H4 (cell line): ENCODE measurements at places on chromosomes 7 and 10. TPM values are rescaled to one million over a fixed set of nuclear protein-coding genes. Genes with fewer than 3 reads are reported as not detected.
A peak's percentile ranks its signal among the peaks of the same experiment; 100 is the strongest.

PRKCQ gene
- total RNA-seq = 6.3 and 6.8 TPM in 2 replicates

CARD11 gene
- total RNA-seq = 0.04 TPM in 1 of 2 replicates, not detected in the other

SKAP2 gene
- 42.4 and 55.7 TPM in 2 replicates for total RNA-seq

ASB10 gene
- not detected in 2 replicates for total RNA-seq

BAIAP2L1 gene
- total RNA-seq = 22.5 and 23.8 TPM in 2 replicates

NACAD gene
- 2.0 TPM in 2 replicates for total RNA-seq

GPR37 gene
- total RNA-seq = 0.95 and 2.1 TPM in 2 replicates

TDRD1 gene
- not detected in 2 replicates for total RNA-seq

CPEB3 gene
- total RNA-seq = 0.16 and 0.56 TPM in 2 replicates

PLAC9 gene
- total RNA-seq = not detected in 2 replicates

MKI67 gene
- total RNA-seq = 19.2 and 33.3 TPM in 2 replicates

VWA2 gene
- total RNA-seq = not detected in 2 replicates

WEE2 gene
- total RNA-seq = not detected in 2 replicates

CRYGN gene
- not detected in 2 replicates for total RNA-seq

MCM7 gene
- 258 and 299 TPM in 2 replicates for total RNA-seq

TYW1 gene
- 35.9 and 40.6 TPM in 2 replicates for total RNA-seq

CCDC172 gene
- 0.06 and 0.41 TPM in 2 replicates for total RNA-seq

HERC4 gene
- 24.9 and 28.6 TPM in 2 replicates for total RNA-seq

DNA sequence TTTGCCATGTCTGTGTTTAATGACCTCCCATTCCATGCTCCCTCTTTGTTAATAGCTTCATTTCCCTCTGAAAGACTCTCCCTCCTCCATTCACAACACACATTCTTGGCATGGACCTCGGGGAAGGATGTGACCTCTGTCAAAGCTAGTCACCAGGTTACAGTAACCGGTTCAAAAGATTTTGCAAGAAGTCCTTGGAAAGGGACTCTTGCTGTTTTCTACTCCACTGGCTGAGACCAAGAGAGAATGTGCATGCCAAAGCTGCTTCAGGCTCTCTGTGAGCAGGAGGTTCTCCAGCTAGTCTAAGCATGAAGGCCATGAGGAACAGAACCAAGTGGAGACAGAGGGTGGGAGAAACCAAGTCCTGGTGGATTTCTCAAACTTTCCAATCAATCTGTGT lies 732.6 kb downstream of the CCSER2 start:
- no peak for DNase-seq

GRCh38 chr7:28587211-28587610 lies 174.9 kb downstream of the CREB5 start:
- DNase-seq = peak; percentile 85

DNA sequence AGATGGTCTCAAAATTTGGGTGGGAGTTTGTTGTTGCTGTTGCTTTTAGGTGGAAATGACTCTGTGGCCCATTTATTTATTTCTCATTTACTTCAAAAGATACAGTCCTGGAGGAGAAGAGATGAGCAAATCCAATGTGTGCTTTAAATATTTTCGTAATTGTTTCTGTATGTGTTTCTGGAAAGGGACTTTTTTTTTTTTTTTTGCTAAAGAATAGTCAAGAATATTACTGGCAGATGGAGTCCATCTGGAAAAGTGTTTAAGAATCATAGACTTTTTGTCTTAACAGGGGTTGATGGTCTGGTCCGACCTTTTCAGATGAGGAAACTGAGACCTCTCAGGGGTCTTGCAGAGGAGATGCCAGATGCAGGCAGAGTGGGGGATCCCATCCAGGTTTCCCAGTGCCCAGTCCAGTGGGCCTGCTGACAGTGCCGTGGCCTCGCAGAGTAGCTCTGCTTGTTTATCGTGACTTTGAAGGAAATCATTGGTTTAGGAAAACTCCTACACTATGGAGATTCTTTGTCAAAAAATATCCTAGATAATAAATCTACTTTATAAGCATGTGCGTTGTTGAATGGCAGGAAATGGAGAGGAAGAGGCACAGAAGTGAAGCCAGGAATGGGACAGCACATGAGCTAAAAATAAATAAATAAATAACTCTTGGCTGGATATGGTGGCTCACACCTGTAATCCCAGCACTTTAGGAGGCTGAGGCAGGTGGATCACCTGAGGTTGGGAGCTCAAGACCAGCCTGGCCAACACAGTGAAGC lies 164.3 kb upstream of the SVIL start:
- no peak for DNase-seq

GRCh38 chr10:34126371-34127151 lies 688.5 kb downstream of the PARD3 start:
- no peak for DNase-seq

- DNase-seq = no peak
These were observed 152.6 kb downstream of the ZMYND11 start for GRCh38 chr10:287814-288213.

- no peak for DNase-seq
These were observed 342.6 kb downstream of the IPMK start for GRCh38 chr10:57925045-57925444.

- DNase-seq = no peak
These were observed 8.4 kb upstream of the ZFAND2A start for GRCh38 chr7:1168422-1168821.

- DNase-seq = no peak
These were observed 639.8 kb downstream of the SORCS3 start for GRCh38 chr10:105280895-105281294.

GRCh38 chr7:6172224-6172909 lies 100.1 kb downstream of the CYTH3 start:
- no peak for DNase-seq

DNA sequence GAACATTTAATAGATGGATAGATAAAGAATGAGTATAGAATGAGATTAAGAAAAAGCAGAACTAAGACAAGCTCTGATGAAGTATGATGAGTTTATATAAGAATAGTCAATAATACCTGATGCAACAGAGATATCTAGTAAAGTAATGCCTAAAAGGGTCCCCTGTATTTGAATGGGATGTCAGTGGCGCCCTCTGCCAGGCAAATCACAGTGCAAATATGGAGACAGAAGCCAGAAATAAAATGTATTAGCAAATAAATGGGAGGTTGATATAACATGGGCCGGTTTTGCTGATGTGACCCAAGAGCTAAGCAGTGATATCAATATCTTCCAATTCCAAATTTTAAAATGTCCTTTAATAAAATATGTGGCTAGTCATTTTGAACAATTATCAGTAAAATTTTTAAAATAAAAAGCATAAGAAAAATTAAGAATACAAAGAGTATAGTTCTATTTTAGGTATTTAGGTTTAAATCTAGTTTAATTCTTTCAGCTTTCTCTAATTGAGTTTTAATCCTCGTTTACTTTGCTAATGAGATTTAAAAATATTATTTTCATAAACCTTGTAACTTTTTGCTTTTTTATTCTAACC lies 62.6 kb downstream of the ADK start:
- peak; percentile 20 for DNase-seq

GRCh38 chr7:117411539-117411938 lies 15.8 kb downstream of the ASZ1 start:
- no peak for DNase-seq

- no peak for DNase-seq
These were observed 9.4 kb downstream of the NXPH1 start for GRCh38 chr7:8442814-8443304.

DNA sequence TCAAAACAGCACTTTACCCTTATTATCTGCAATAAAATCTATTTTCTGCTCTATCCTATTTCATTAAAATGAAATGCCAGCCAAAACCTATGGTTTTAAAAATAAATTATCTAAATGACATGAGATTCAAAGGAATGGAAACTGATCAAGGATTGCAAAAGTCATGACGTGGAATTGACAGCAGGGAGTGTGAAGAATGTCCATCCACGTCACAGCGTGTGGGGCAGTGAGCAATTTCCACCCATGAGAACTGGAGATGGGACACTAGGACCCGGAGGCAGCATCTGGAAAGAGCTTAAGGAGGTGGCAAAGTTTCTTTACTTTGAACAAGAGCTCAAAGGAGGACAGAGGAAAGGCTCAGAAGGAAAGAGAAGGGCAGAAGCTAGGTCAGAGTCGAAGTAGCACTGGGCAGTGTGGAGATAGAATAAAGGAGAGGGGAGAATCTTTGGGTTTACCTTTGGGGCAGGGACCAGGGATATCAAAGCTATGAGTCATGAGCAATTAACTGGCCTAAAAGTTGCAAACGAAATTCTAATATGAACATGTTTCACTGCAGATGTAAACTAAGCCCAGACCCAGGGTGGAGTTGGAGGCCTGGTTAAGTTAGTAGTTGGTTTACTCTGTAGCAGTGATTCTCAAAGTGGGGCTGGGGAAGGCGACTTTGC lies 24.9 kb upstream of the STK17A start:
- DNase-seq = peak; percentile 16

DNA sequence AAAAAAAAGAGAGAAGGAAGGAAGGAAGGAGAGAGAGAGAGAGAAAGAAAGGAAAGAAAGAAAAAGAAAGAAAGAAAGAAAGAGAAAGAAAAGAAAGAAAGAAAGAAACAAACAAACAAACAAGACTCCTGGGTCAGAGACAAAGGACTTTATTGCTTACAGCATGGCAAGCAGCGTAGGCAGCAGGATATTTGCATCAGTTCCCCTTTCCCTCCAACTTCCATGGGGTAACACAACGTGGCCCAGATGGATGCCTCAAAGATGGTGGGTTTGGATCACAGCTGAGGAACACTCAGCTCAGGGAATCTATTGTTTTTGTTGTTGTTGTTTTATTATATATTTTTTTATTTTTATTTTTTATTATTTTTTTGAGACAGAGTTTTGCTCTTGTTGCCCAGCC lies 128.5 kb upstream of the VKORC1L1 start:
- no peak for DNase-seq

- no peak for DNase-seq
These were observed 112.0 kb downstream of the PFKFB3 start for GRCh38 chr10:6314620-6315205.

- DNase-seq = no peak
These were observed 98.7 kb upstream of the NPTX2 start for GRCh38 chr7:98518159-98518947.

DNA sequence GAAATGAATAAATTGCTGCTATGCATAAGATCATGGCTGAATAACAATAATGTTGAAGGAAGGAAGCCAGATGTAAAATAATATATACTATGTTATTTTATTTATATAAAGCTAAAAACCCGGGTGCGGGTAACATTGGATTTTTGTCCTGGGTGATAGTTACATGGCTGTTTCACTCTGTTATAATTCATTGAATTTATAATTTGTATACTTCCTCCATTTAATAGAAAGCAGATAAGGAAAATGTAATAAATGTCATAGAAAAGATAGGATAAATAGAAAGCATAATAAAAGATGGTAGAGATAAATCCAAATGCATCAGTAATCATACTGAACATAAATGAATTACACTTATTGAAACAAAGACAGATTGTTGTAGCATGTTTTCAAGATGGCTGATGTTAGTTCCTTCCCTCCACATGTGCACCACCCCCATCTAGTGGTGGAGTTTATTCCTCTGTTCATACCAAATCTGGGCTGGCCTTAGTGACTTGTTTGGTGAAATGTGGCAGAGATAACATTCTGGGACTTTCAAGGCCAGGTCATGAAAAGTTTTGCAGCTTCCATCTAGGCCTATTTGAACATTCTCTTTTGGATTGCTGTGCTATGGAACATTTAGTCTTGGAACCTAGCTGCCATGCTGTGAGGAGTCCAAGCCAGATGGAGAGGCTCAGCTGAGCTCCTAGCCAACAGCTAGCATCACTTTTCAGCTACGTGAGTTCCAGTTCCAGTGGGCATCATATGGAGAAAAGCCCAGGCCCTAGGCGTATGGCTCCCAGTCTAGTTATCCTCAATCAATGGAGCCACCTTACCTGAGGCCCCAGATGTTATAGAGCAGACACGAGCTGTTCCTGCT lies 46.9 kb downstream of the AHCYL2 start:
- DNase-seq = peak; percentile 69

- peak; percentile 77 for DNase-seq
These were observed 12.9 kb upstream of the SNX10 start for GRCh38 chr7:26278770-26279169.

DNA sequence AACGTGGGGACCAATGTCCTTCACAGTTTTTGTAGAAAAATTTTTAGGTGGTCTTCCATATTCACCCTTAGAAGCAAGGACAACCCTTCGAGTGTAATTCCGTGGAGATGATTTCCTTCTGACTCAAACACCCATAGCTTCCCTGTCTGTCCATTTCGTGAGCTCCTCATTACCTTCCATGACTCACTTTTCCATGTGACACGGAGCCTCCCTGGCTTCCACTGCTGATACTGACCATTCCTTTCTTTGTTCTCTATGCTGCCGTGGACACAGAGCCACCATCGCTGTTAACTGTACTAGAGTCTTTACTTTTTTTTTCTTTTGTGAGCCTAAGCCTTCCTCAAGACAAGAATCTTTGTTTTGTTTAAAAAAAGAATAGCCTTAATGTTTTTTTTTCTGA lies 12.5 kb upstream of the ARMS2 start:
- peak; percentile 34 for DNase-seq

- no peak for DNase-seq
These were observed 112.3 kb upstream of the FAM133B start for GRCh38 chr7:92702535-92702934.

GRCh38 chr7:25180946-25181345 lies 47.3 kb downstream of the NPVF start:
- DNase-seq = peak; percentile 48

GRCh38 chr10:29748109-29748650 lies 113.4 kb upstream of the SVIL start:
- DNase-seq = no peak

DNA sequence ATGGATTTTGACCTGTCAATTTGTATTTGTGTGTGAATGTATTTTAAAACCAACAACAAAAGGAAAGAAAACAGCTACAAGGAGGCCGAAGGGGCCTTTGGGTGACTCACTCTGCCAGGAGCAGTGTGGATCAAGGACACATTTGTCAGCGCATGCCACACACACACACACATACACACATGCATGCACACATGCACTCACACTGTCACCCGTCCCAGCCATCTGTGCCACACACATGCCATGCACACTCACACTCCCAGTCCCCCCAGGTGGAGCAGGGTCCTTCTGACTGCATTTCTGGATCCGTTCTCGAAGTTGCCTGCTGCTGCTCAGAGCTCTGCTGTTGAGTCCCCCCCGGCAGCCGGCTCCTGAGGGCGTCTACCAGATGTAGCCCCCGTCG lies 26.0 kb downstream of the SPOCK2 start:
- DNase-seq = no peak

- no peak for DNase-seq
These were observed 6.3 kb upstream of the NSMCE4A start for GRCh38 chr10:121981346-121981745.

DNA sequence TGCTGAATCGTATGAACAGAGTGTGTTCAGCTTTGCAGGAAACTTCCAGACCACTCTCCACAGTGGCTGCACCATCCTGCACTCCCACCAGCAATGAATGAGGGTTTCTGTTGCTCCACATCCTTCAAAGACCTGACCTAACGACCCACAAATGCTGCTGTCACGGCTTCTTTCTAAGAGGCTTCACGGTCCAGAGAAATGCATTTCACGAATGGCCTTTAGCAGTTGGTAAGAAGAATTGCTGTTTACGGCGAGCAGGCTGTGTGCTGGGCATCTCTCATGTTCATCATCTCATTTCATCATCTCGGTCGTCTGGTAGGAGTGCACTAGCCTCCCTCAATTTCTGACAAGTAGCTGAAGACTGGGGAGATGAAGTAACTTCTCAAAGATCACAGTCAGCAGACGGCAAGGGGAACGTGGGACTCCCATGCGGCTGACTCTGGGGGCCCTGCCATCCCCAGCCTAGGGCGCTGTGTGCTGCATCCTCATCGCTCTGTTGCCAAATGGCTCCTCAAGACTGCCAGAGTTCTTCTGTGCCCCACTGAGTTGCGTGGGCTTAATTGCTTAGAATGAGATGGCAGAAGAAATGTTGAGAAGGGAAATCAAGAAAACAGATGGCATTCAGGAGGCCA lies 72.9 kb downstream of the ADARB2 start:
- no peak for DNase-seq

- DNase-seq = no peak
These were observed 291.9 kb downstream of the GFRA1 start for GRCh38 chr10:115981081-115981480.

GRCh38 chr7:130207642-130208041 lies at the start of gene SSMEM1:
SSMEM1 (plus strand) TSS chr7:130207860; CDS start chr7:130207911, 51 bp downstream.
- DNase-seq = no peak
